ENCODE measurements at places on chromosomes 6 and 20. TPM values are rescaled to one million over a fixed set of nuclear protein-coding genes. Genes with fewer than 3 reads are reported as not detected.

Gene BMP2
- 13.5 TPM for total RNA-seq

Gene LAMA2
- total RNA-seq, result 54.7 TPM

Gene SPDEF
- not detected for total RNA-seq

Gene MTG2
- 8.8 TPM for total RNA-seq

Gene RIPOR2
- total RNA-seq, result 1.3 TPM

Gene SIRPB1
- 14.2 TPM for total RNA-seq

Gene TBX18
- 0.52 TPM for total RNA-seq

Gene TPX2
- total RNA-seq, result not detected

Gene VSTM2L
- total RNA-seq, result 7.0 TPM

Gene NDRG3
- total RNA-seq, result 11.9 TPM
